Muscle of back (tissue), 13 donors: ENCODE measurements at places on chromosomes 1 and 21. TPM values are rescaled to one million over a fixed set of nuclear protein-coding genes. Genes with fewer than 3 reads are reported as not detected.

The HCRTR1 gene
- polyA plus RNA-seq, result 0.19 TPM

The PGLYRP4 gene
- not detected for polyA plus RNA-seq

The UTS2 gene
- polyA plus RNA-seq, result not detected

The MRPS15 gene
- polyA plus RNA-seq, result 61.9 TPM

The TMED5 gene
- 26.4 TPM for polyA plus RNA-seq

The SLC25A34 gene
- polyA plus RNA-seq, result 2.1 TPM

The KCNA2 gene
- 0.71 TPM for polyA plus RNA-seq

The OR2L8 gene
- polyA plus RNA-seq, result not detected

The C1QA gene
- polyA plus RNA-seq, result 30.3 TPM

The FAM177B gene
- polyA plus RNA-seq, result 0.33 TPM

The IFNGR2 gene
- 60.6 TPM for polyA plus RNA-seq

The GPR161 gene
- 12.2 TPM for polyA plus RNA-seq

The TNN gene
- 5.7 TPM for polyA plus RNA-seq

The CLCNKB gene
- polyA plus RNA-seq, result 0.07 TPM

The ATP1A4 gene
- 3.3 TPM for polyA plus RNA-seq
